ENCODE measurements at places on chromosomes 11 and 22.

- no peak for DNase-seq
These were observed 15.2 kb upstream of the BBOX1 start for GRCh38 chr11:27025312-27025955.

DNA sequence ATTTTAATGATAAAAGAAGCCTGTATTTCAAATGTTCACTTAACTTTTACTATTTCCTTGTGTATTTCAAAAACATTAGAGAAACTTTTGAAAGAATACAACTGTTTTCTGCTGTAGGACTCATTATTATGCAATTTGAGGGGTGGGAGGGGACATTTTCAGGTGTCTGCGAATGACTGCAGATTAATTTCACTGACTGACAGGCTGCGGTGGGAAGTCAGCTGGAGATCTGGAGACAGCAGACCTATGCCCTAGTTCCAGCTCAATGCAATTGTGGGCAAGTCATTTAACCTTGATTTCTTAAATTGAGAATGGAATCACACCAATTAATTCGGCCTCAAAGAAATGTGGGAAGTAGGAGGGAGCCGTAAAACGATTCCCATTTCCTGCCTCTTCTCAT lies 128.7 kb downstream of the ARL14EP start:
- DNase-seq = no peak

DNA sequence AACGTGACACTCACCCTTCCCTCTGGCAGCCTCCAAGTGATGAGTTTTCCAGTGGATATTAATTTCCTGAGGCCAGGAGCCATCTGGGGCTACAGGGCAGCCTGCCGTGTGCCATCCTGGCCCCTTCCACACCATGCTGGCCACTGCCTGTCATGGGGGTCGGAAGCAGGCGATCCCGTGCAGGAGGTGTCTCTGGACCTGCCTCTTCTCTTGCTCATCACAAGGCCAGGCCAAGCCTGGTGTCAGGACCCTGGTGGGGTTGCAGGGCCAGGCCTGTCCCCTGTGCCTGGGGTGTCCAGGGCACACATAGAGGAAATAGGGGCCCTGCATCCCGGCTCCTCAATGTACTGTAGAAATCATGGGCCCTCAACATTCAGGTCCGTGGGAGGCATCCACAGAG lies 3.6 kb downstream of the KRTAP5-3 start:
- DNase-seq = no peak

GRCh38 chr11:117649296-117650055 lies 147.5 kb downstream of the DSCAML1 start:
- no peak for DNase-seq

GRCh38 chr11:6604790-6605189 lies 1.2 kb downstream of the ILK start:
- DNase-seq = no peak

DNA sequence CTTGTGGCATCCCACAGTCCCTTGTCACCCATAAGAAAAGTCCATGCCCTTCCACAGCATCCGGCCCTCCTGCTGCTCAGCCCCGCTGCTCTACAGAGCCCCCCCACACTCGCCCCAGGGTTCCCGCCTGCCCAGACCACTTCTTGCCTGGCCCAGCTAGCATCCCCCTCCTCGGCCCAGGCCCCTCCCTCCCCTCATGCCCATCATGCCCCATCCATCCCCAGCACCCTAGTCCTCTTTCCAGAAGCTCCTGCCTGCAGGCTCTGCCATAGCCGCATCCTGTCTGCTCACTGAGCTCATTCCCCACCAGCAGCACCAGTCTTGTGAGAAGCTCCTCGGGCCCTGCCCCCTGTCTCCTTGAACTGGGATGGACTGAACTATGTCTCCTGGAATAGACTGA lies 54.4 kb downstream of the LINC01488 start:
- DNase-seq = no peak

DNA sequence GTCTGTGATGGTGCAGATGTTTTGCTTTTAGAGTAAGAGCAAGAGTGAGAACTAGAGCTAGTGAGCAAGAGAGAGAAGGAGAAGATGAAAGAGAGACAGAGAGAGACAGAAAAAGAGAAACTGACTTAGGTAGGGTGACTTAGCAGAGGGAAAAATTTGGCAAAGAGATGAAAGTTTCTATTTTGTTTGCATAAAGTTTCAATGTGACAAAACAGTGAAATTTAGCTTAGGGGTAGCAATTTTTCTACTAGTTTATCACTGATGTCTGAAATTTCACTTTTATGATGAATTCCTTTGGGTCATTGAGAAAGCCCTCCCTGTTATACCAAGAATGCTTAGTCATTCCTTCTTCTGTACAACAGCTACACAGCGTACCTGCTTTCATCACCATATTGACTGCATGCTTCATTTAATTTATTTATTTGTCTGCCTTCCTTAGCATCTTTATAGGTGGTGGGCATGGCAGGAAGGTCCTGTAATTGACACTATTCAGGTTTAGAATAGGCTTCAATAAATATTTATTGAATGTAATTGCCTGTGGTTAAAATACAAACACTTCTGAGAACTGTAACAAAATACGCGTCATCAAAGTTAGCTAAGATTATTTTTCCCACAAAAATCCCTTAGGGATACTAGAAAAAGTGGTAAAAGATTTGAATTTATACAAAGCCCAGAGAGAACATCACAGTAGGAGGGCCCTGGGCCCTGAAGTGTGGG lies 19.9 kb upstream of the CTSC start:
- DNase-seq = no peak

DNA sequence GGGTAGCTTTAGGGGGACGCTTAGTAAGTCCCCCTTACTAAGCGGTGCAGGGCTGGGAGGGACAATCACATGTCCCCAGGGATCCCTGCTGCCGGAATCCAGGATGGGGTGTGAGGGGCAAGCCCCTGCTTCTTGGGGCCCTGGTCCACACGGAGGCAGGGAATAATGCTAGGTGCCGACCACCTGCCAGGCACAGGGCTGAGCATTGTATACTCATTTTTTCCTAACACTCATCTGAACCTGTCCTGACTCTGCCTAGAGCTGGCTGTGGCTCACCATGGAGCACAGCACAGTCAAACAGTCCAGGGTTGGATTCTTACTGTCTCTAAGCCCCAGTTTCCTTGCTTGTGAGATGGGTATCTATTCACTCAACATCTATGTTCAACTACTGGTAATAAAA lies 1.4 kb upstream of the LTBP3 start:
- DNase-seq = no peak

- DNase-seq = no peak
These were observed 102.7 kb downstream of the COMMD9 start for GRCh38 chr11:36186340-36187175.

GRCh38 chr22:46674906-46675305 lies 54.7 kb downstream of the GRAMD4 start:
- DNase-seq = no peak

DNA sequence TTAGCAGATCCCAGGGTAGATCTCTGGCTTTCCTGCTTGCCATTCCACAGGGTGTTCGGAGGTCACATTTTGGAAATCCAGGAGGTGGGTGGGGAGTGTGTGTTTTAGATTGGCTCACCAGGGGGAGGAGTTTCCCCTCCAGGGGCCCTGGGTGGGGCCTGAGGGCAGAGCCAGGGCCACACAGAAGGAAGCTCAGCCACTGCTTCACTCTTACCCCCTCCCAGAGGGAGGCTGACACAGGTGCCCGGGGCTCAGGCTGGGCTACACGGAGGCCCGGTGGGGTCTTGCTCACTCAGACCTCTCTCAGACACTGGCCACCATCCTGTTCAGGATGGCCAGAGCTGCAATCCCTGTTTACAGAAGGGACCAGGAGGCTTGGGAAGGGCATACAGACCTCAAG lies 2.5 kb downstream of the WNT7B start:
- no peak for DNase-seq

Measured in stimulated activated CD8-positive, alpha-beta memory T cell treated with anti-CD3 and anti-CD28 coated beads, Interleukin-7, amount 100 ng/mL, for 4 hours (primary cell).